Stimulated activated CD8-positive, alpha-beta memory T cell treated with anti-CD3 and anti-CD28 coated beads, Interleukin-4, amount 100 ng/mL, for 1 hour (primary cell): ENCODE measurements at places on chromosomes 4 and X.

- DNase-seq: no peak
These were observed 678.3 kb upstream of the NR3C2 start for GRCh38 chr4:149120331-149121022.

GRCh38 chrX:133965321-133965720, 20.1 kb downstream of the GPC3 start:
- no peak for DNase-seq

DNA sequence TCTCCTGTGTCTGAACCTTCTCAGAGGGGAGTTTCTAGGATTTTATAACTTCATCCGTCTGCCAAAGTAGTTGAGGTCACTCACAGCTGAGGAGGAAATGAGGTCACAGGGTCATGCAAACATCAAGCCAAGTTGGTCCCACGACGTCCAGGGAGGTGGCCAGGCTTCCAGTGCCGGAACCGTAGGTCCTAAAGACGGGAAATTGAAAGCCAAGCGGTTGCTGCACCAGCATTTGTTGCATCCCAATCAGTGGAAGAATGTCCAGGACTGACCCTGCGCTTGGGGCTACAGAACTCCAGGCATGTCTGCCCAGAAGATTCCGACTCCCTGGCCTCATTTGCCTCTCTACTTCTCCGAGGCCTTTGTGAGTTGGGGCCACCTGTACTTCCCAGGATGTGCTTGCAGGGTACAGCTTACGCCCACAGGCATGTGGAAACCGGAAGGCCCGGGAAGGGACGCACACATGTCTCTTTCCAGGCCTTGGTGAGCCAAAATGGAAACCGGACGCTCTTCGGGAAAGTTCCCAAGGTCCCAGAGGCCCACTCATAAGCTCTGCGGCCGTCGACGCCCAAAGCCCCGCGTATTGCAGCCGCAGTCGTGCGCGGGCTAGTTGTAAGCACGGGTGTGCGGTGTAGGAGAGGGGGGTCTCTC, 9.3 kb downstream of the PRDM8 start:
- no peak for DNase-seq

- no peak for DNase-seq
These were observed 3.6 kb downstream of the DCTD start for GRCh38 chr4:182913621-182914020.

DNA sequence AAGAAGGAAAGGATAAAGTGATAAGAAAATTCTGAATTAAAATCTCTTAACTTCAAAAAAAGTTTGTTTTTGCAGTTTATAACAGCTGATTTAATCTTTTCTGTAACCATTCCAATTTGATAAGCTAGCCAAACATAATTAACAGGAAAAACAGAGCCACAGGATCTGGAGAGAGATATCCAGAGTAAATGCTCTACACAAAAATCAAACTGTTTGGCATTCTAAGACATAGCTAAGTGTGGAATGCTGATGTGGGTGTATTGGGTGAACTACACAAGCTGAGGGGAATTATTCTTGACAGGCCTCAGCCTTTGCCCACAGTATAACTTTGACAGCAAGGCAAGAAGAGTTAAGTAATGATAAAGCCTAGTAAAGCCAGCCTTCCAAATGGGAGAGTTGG, 184.8 kb downstream of the GABRG1 start:
- DNase-seq: no peak

GRCh38 chr4:75643651-75644050, 13.3 kb upstream of the CDKL2 start:
- DNase-seq: no peak
